ENCODE measurements at places on chromosomes 1 and 21.
A peak's percentile ranks its signal among the peaks of the same experiment; 100 is the strongest.

DNA sequence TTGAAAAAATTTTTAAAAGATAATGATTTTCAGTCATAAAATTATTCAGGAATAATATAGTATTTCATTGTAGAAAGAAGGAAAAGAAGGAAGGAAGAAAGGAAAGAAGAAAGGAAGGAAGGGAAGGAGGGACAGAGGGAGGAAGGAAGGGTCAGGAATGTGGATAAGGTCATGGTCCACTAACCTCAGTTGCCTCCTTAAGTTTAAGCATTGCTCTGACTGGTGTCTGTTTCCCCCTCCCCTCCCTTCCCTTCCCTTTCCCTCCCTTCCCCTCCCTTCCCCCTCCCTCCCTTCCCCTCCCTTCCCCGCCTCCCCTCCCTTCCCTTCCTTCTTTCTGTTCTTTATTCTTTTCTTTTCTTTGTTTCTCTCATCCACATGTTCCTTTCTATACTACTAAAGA, 95.7 kb downstream of the PLPPR5 start:
- no peak for DNase-seq

DNA sequence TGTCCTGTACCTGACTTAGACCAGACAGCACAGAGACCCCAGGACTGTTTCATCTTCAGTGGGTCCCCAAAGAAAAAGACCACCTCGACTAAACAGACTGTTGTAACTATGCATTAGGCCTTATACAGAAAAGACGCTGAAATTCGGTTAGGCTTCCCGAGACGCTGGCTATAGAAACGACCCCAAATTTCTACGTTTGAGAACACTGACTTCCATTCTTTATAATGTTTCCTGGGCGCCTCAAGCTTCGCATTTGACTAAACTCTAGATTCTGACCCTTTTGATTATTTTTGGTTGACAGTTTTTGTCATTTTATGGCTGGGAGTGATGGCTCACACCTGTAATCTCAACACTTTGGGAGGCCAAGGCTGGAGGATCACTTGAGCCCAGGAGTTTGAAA, 986 bp upstream of the TRAPPC10 start:
- no peak for DNase-seq

DNA sequence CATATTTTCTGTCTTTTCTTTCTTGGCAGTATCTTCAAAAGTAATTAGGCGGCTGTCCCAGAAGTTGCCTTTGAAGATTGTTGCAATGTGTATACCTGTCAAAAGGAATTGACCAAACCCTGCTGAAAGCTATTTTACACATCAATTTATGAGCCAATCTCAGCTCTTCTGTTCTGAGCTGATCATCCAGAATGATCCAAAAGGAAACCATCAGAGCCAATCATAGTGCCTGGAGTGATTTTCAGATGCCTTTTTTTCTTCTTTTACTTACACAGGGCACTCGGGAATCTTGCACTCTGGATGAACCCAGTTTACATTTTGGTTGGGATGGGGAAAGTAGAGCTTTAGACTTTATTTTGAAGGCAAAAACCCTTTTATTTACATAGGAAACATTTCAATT, 21.8 kb upstream of the APOBEC4 start:
- no peak for DNase-seq

- no peak for DNase-seq
These were observed at the start of gene AMPD1 for GRCh38 chr1:114695430-114696058. Gene AMPD1 (minus strand): TSS chr1:114695546. CDS start chr1:114695471, 75 bp downstream.

DNA sequence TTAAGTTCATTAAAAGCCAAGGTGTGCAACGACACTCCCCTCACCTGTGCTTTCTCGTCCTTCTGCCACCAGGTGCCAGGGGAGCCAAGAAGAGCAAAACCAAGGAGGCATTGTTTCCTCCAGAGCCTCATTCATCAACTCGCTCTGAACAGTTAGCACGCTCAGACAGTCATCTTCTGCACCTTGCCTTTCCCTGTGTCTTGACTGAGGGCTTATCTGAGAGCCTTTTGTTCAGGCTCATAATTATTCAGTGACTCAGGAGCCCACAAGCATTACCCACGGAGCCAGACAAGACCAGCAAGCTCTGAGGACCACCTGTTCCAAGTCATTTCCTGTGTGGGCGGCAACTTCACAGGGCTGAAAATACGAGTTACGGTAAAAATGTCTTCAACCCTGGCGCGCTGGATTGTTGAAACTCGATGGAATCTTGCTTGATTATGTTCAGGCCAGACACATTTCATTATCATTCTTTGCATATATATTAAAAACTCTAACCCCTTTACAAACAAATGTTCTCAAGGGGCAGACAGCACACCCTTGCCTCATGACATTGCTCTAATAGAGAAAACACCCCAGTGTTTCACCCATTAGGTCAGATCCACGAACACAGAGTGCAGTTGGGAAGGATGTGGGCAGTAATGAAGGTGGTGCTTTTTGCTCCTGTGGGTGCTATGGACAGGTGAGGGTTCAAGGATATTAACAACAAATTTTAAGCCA, 89.7 kb upstream of the RUNX1 start:
- DNase-seq: no peak

- no peak for DNase-seq
These were observed 119.2 kb downstream of the ZNF644 start for GRCh38 chr1:90902672-90903071.

DNA sequence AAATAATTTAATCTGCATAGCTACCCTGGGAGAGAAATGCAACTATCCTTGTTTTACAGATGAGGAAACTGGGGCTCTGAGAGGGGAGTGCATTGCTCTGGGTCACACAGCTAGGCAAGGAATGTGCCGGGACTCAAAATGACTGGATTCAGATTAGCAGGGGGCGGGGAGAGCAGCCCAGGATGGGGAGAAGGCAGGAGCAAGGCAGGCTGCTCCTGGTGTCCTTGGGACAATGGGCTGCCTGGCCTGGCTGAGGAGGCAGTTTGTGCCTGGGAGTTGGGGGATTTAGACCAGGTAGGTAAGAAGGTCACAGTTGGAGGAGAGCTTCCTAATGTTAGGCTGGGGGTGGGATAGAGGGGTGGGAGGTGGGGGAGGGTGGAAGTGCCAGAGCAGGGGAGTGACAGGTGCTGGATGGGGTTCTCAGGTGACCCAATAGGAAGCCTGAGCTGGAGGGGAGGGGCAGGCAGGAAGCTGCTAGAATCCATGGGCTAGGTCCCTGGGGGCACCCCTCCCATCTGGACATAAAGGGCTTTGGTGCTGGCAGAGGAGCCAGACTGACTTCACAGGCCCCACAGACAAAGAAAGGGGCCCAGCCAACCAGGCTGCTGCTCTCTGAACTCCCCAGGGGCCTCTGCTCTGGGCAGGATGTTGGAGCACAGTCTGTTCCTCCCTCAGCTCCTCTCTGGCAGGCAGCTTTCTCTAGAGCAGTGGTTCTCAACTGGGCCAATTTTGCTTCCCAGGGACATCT, 29.0 kb downstream of the TRIM62 start:
- no peak for DNase-seq

DNA sequence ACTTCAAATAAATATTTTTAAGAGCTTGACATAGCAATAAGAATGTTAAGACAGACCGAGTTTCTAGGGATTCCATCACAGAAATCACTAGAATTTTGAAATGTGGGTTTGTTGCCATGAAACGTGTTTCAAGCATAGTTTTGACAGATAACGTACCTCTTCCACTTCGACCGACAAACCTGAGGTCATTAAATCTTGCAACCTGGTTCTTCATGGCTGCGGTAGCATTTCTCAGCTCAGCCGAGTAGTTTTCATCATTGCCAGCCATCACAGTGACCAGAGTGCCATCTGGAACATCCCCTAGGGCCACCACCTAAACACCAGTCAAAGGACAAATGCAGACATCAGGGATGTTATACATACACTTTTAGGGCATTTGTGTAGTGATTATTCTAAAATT, 168.7 kb downstream of the RUNX1 start:
- no peak for DNase-seq

DNA sequence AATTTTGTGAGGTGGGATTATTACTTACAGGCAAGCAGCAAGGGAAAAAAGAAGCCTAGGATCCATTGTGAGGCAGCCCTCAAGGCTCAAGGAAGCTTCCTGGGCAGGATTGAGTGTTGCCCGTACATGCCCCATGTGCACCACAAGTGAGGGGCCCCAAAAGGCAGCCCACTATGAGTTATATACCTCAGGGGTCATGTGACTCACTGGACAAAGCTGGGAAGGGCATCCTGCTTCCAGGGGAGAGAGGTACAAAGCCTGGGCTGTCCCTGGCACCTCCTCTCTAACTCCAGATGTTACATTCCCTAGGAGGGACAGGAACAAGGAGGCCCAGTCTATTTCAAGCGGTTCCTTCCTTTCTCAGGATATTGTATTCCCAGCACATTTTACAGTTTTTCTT, 34.0 kb upstream of the CD1D start:
- no peak for DNase-seq

DNA sequence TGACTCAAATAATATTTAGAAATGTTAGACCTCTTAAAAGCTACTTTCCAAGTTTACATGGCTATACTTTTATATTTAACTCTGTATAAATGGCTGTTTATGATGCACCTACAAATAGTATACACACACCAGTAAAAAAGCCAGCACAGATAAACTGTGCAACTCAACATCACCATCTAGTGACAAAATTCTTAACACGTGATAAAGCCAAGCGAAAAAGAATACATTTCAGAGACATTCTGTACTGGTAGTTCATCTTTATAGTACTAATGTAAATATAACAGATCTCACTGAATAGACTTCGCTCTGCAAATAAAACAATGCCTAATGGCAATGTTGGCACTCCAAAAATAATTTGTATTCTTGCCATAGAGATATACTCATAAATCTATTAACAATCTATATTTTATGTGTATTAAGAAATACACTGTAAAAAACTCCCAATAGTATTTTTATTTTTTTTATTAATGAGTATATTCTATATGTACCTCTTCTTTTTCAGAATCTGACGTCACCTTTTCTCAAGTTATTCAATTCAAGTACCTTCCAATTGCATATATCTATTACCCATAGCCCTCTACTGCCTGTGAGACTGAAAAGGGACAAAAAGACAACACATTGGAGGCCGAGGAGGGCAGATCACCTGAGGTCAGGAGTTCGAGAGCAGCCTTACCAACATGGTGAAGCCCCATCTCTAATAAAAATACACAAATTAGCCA, 100.2 kb downstream of the DPYD start:
- peak; percentile 19 for DNase-seq

DNA sequence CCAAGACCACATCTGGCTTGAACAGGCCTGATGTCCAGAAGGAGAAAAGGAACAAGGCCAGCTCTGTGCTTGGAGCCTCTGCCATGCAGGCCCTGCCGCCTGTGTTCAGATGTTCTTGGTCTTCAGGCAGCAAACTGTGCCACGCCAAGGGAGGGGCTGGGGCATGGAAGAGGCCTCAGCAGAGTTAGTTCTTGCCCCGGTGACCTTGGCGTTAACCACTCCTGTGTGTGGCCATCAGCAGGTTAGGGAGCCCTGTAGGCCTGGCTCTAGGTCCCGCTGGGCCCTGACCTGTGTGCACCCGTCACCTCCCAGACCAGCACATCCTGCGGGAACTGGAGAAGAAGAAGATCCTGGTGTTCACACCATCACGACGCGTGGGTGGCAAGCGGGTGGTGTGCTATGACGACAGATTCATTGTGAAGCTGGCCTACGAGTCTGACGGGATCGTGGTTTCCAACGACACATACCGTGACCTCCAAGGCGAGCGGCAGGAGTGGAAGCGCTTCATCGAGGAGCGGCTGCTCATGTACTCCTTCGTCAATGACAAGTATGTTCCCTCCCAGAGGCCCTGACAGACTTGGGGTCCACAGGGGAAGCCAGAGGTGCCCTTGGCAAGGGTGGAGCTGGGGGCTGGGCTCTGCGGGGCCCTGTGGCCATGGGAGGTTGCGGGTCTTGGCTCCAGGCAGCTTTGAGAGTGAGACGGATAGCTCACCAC, 7.1 kb downstream of the ZC3H12A start:
- peak; percentile 67 for DNase-seq

- DNase-seq: no peak
These were observed at the start of gene COL18A1 for GRCh38 chr21:45404730-45405270. Gene COL18A1 (plus strand): TSS chr21:45405165. CDS start chr21:45405231, 66 bp downstream.

GRCh38 chr21:44939532-44940115, at the start of gene SLX9:
Gene SLX9 (plus strand): TSS chr21:44940029. CDS start chr21:44940058, 29 bp downstream.
- DNase-seq: peak; percentile 56

DNA sequence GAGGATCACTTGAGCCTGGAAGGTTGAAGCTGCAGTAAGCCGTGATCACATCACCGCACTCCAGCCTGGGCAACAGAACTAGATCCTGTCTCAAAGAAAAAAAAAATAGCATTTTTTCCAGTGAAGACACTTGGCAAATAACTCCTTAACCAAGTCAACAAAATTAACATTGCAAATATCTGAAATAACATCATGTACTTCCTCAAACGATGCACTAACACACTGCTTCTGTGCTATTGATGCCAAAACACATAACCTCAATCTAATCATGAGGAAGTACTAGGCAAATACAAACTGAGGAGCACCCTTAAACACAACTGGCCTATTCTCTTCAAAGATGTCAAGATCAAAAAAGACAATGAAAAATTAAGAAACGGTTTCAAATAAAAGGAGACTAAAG, 32.3 kb downstream of the PABPC4 start:
- DNase-seq: peak; percentile 67

GRCh38 chr21:44896561-44897286, 23.2 kb upstream of the PTTG1IP start:
- DNase-seq: no peak

DNA sequence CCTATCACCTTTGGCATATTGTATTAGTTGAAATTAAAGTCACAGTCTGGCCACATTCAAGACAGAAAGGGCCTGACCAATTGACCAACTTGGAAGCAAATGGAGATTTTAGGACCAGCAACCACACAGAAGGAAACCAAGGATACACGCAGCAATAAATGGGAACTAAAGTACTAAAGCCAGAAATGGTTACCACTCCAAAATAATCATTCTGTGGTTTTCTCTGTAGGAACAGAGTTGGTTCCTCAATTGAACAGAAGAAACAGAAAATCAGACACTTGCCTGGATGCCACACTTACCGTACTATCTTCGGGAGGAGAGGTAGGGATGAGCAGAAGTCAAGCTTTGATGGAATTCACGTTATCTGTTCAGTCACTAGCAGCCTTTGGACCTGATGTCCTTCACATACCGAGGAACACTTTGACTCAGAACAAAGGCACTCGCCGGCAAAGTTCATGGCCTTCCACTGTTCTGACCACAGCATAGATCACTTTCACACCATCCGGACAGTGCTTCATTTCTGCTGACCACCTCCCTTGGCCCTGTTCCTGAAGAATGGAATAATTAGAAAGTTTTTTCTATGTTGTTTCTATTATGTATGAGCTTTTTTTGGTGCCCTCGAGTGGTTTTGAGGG, 96.9 kb downstream of the LPAR3 start:
- peak; percentile 8 for DNase-seq

- no peak for DNase-seq
These were observed 66.6 kb downstream of the UBIAD1 start for GRCh38 chr1:11339346-11340232.

GRCh38 chr1:44366371-44366975, 11.4 kb upstream of the ERI3 start:
- no peak for DNase-seq

- no peak for DNase-seq
These were observed 89.7 kb upstream of the IFFO2 start for GRCh38 chr1:19045898-19046880.

DNA sequence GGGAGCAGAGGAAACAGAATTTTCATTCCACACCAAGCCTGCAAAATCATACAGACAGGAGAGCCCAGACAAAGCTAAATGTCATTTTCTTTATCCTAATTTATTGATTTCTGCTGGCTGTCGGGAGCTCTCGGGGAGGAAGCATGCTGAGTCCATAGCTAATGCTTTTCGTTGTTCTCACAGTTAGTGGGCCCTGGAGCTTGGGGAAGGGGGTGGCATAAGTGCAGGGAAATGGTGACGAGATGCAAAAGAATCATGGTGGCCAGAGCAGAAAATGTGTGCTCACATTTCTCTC, 202.4 kb downstream of the TOMM20 start:
- no peak for DNase-seq
